ENCODE measurements at places on chromosomes 13 and 19.
A peak's percentile ranks its signal among the peaks of the same experiment; 100 is the strongest.

- DNase-seq: no peak
Observed at GRCh38 chr19:50799547-50799851, 9.3 kb downstream of the ACP4 start.

DNA sequence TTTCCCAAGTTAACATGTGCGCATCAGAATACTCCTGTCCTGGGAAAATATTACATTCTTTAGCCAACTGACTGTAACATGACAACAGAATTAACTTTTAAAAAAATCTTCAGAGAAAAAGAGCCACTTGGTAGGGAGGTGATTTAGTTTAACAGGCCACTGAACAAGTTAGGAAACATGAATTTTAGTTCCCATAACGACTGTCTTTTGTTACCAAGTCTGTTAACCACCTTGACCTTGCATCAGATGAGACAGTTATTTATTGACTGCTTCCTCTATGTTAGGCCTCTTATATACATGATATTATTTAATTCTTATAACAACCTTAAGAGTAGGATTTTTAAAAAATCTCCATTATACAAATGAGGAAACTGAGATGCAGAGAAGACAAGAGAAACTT, 268.6 kb downstream of the NDFIP2 start:
- no peak for DNase-seq

GRCh38 chr13:93244141-93244917, 17.7 kb downstream of the GPC6 start:
- DNase-seq: no peak

DNA sequence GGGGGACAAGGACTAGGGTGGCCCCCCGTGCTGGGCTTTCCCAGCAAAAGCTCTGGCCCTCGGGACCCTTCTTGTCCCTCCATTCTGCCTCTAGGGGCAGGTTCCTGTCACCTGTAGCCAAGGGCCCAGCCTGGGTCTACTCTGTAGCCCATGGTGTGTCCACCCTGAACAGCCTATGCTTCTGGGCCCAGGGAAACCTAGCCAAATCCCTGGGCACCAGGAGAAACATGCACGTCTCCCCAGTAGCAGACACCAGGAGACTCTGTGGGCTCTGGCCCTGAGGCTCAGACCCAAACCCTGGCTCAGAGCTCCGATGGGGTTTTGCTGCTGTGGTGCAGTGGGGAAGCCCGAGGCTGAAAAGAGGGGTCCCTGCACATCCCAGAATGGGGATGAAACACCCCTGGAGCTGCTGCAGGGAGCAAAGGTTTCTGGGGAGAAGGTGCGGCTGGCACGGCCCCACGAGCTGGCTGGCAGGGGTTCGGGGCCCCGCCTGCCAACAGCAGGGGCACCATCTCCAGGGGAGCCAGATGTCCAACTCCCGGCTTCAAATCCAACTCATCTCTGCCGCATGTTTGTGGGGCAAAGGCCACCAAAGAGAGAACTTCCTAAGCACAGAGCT, 18.2 kb downstream of the CEBPG start:
- no peak for DNase-seq

GRCh38 chr13:49407068-49407467, 36.8 kb downstream of the CAB39L start:
- DNase-seq: no peak

- peak; percentile 69 for DNase-seq
Observed at GRCh38 chr13:27353166-27353583, 71.2 kb upstream of the GTF3A start.

- no peak for DNase-seq
Observed at GRCh38 chr13:113754691-113755090, 4.3 kb upstream of the TMEM255B start.

- no peak for DNase-seq
Observed at GRCh38 chr13:113815151-113816058, 48.5 kb downstream of the GAS6 start.

GRCh38 chr13:48265217-48265815, 32.3 kb downstream of the ITM2B start:
- no peak for DNase-seq

- DNase-seq: no peak
Observed at GRCh38 chr19:30804751-30805150, 432.6 kb downstream of the ZNF536 start.

DNA sequence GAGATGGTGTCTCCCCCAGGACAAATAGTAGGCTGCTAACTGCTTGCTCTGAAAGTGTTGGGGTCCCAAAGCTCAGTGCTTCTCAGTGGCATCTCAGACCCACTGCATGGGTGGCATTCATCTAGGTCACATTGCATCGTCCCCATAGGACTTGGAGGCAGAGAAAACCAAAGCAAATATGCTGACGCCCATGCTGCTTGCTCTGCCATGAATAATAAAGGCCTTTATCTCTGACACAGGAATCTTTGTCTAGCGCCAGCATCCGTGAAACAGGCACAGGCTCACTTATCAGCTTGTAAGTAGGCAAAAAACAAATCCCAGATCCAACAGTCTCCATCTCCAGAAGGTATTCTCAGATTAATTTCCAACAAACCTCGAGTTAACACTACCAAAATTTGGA, 18.9 kb upstream of the IPO5 start:
- no peak for DNase-seq

DNA sequence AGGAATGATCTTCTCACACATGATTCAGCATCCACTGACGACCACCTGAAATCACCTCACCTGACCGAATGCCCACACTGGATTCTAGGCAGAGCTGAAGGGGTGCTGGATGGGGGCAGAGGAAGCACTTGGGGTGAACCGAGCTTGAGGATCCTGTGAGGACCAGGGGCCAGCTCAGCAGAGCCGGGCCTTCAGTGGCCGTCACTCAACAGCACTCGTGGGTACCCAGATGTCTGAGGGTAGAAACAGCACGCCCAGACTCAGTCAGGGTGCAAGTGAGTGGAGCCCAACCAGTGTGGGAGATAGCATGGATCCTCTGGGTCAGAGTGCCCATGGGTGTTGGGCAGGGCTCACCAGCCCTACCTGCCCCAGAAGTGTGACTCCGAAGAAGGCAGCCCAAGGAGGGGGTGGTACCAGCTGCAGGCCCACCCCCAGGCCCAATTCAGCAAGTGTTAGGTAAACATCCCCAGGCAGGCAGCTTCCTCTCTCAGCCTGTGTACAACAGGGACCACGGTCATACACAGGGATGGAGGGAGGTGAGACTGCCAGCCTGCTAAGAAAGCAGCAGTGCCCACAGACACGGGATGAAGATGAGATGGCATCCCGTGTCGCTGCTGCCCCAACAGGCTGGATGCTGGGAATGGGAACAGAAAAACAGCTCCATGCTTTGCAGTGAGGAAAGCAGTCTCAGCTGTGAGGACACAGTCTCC, 16.6 kb downstream of the GJA3 start:
- DNase-seq: no peak

GRCh38 chr19:45011959-45012358, 10.7 kb downstream of the RELB start:
- no peak for DNase-seq

GRCh38 chr13:57640607-57641006, 9.1 kb downstream of the PCDH17 start:
- DNase-seq: no peak

DNA sequence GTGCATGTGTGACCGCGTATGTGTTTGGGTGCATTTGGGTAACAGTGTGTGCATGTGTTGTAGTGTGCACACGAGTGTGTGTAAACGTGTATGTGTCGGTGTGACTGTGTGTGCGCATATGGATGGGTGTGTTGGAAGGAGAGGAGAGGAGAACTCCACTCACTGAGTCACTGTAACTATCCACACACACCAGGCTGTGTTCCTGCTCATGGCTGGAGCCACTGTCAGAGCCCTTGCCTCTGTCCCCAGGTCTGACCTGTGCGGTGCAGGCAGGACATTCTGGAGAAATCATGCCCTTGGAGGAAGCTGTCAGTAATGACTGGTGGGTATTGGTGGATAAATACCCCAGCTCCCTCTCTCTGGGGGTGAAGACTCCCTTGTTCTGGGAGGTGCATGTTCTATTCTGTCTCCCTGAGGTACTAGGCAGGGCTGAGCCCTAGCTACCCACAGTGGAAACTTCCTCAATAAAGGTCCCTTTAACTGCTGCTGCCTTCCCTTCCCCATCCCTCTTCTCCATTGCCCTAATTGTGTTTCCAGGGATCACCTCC, 48.4 kb downstream of the CYP4F22 start:
- DNase-seq: no peak

- no peak for DNase-seq
Observed at GRCh38 chr13:104098421-104098820, 1032.2 kb upstream of the SLC10A2 start.

GRCh38 chr13:38697628-38698333, 10.9 kb downstream of the FREM2 start:
- DNase-seq: peak; percentile 63

- DNase-seq: no peak
Observed at GRCh38 chr13:80116107-80116506, 224.8 kb downstream of the SPRY2 start.

- no peak for DNase-seq
Observed at GRCh38 chr19:30401956-30402355, 29.8 kb downstream of the ZNF536 start.

DNA sequence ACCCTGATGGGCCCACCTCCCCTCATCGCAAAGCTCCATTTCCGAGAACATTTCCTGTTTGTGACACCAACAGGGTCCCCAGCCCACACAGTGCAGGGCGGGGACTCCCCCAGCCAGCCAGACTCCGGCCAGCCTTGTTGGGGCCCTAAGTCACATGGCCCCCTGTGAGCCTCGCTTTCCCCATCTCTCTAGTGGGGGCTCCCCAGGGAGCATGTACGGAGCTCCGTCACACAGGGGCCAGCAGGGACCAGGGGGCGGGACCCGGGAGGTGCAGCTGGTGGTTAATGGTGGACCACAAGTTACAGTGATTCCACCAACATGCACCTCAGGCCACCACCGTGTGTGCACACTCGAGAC, 1.7 kb downstream of the TBXA2R start:
- no peak for DNase-seq

- no peak for DNase-seq
Observed at GRCh38 chr13:57740719-57741118, 109.2 kb downstream of the PCDH17 start.

DNA sequence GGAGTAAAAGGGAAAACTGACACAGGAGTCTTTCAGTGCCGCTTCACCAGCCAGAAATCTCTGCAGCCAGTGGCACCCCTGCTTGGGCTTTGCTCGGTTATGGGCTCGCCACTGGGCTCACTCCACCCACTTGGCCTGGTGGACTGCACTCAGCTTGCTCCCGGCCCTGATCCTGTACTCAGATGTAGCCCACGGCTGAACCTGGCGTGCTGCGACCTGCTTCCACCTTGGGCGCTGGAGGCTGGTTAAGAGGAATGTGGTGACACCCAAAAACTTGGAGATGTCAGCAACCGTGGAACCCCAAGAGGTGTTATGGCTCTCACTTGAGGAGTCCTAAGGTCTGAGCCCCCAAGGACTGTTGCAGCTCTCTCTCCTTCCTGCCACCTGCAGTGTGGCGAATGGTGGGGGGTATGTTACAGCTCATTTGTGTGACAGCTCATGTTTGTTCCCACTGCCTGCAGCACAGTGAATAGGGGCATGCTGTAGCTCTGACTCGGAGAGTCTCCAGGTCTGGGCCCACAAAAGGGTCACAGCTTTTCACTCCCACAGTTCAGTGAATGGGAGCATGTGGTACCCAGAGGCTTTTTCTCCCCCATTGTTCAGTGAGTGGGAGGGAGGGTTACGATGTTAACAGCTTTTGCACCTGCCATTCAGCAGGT, 1124.5 kb upstream of the ATXN8OS start:
- no peak for DNase-seq

DNA sequence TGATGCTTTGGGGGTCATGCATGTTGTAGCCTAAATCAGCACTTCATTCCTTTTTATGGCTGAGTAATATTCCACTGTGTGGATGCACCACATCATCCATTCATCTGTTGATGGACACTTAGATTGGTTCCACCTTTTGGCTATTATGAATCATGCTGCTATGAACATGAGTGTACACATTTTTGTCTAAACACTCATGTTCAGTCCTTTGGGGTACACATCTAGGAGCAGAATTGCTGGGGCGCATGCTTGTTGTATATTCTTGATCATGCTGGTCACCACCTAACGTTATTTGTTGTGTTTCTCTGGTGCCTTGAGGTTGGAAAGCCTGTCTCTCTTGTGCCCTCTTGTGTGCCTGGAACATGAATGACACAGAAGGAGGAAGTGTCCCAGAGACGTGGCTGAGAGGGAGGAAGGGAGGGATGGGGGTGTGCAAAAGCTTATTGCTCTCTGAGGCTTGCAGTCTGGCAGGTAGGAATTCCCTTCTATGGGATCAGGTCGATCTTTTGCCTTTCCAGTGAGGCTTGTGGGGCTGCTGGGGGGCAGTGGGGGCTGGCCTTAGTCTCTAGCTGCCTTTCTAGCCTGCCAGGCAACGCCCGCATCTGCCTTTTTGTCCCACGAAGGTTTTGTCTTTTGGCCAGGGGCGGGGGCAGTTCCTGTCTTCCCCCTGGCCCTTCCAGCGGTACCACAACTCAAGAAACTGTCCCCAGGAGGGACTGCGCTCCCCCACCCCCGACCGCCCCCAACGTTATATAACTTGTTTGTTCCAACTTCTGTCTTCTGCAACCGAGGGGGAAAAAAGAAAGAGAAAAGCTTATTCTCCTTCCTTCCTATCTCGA, 7.6 kb downstream of the KLHL26 start:
- DNase-seq: peak; percentile 61

DNA sequence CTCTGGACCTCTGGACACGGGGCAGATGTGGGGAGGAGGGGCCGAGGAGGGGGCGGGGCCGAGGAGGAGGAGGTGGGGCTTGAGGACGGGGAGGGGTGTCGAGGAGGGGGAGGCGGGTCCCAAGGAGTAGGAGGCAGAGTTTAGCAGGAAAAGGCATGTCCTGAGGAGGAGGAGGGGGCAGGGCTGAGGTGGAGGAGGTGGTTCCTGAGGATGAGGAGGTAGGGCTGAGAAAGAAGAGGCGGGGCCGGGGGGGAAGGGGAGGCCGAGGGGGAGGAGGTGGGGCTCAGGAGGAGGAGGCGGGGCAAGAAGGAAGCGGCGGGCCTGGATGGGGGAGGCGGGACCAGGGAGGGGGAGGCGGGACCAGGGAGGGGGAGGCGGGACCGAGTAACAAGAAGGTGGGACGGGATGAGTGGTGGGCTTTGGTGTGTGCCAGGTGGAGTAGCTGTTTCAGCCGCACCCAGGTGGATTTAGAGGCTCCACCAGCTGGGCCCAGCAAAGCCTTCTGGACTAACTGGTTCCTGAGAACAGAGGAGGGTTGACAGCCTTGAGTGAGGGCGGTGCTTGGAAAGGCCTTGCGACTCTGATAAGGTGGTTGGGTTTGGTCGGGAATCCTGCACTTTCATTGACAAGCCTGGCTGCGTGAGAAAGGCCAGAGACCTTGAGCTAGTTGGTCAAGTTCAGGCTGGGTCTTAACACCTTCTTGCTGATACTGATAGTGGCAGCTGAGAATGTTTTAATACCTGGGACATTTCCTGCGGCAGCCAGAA, 7.7 kb downstream of the TECR start:
- peak; percentile 98 for DNase-seq

GRCh38 chr19:53927739-53928138, 18.7 kb downstream of the CACNG7 start:
- peak; percentile 76 for DNase-seq

- DNase-seq: no peak
Observed at GRCh38 chr19:49231804-49232203, 74.2 kb downstream of the TRPM4 start.

- DNase-seq: no peak
Observed at GRCh38 chr13:43364210-43365038, 341.0 kb downstream of the DNAJC15 start.

- DNase-seq: no peak
Observed at GRCh38 chr19:6500837-6501739, 1.0 kb downstream of the TUBB4A start.

GRCh38 chr19:34686455-34686854, 9.0 kb downstream of the ZNF302 start:
- DNase-seq: no peak

GRCh38 chr19:37074819-37075362, 3.3 kb upstream of the ZNF420 start:
- DNase-seq: no peak
